ENCODE measurements at places on chromosomes 11 and 22. TPM values are rescaled to one million over a fixed set of nuclear protein-coding genes. Genes with fewer than 3 reads are reported as not detected.

DNA sequence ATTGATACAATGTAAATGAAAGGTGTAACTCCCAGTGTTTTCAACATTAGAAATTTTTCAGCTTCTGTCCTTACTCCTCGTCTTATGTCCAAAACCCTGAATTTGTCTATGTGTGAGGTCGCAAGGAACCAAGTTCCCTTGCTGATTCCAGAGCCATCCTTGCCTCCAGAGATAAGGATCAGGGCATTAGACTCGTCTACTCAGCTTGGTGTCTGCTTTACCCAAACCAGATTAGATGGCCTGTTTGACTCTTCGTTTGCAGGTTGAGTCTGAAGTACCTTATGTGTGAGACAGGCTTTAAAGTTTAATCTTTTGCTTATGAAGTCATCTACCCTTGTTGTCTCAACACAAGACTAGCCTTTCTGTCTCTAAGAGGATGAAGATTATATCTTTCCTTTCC, 55.6 kb downstream of the SPECC1L start:
- H3K36me3 ChIP-seq, result peaks cover 83% of the 10 kb centered on the region
- H3K27me3 ChIP-seq, result no peaks in the 10 kb centered on the region
- no peak overlapping the region for H3K4me3 ChIP-seq
- H3K27ac ChIP-seq, result no peak overlapping the region
- H3K4me1 ChIP-seq, result no peaks in the 10 kb centered on the region

GRCh38 chr22:36587289-36588154, 58.6 kb upstream of the EIF3D start:
- H3K4me3 ChIP-seq, result no peak overlapping the region
- no peak for DNase-seq
- H3K27ac ChIP-seq, result no peak overlapping the region
- H3K4me1 ChIP-seq, result no peaks in the 10 kb centered on the region
- no peaks in the 10 kb centered on the region for H3K36me3 ChIP-seq
- peaks cover 61% of the 10 kb centered on the region for H3K27me3 ChIP-seq

- H3K27me3 ChIP-seq, result no peaks in the 10 kb centered on the region
- peaks cover 72% of the 10 kb centered on the region for H3K36me3 ChIP-seq
- no peak overlapping the region for H3K27ac ChIP-seq
- no peak overlapping the region for H3K4me3 ChIP-seq
- DNase-seq, result no peak
Measured at GRCh38 chr11:48150213-48150612, 66.4 kb upstream of the OR4B1 start.

DNA sequence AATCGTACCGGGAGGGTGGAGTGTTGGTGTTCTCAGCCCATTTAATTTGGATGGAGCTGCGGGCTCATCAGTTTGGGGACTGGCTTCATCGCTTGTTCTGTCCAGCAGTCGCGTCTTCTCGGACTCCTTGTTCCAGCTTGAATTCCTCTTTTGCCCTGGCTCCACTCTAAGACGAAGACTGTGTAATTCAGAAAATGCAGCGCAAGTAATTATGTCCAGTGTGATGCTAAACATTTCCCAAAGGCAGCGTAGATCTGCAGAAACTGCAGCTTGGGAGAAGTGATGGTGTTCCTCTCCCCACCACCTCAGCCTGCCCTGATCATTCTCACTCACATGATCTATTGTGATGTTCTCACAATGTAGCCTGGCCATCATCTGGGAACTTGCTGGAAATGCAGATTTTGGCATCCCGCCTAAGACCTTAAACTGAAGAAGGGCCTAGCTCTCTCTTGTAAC, 666 bp downstream of the SLC25A18 start:
- H3K27me3 ChIP-seq, result peaks cover 9% of the 10 kb centered on the region
- H3K4me1 ChIP-seq, result no peaks in the 10 kb centered on the region
- H3K27ac ChIP-seq, result no peak overlapping the region
- no peaks in the 10 kb centered on the region for H3K36me3 ChIP-seq
- no peak for DNase-seq

GRCh38 chr11:76685831-76686230, 15.3 kb upstream of the LRRC32 start:
- no peak overlapping the region for H3K27ac ChIP-seq
- DNase-seq, result no peak
- H3K27me3 ChIP-seq, result no peaks in the 10 kb centered on the region
- H3K36me3 ChIP-seq, result no peaks in the 10 kb centered on the region
- no peaks in the 10 kb centered on the region for H3K4me1 ChIP-seq

DNA sequence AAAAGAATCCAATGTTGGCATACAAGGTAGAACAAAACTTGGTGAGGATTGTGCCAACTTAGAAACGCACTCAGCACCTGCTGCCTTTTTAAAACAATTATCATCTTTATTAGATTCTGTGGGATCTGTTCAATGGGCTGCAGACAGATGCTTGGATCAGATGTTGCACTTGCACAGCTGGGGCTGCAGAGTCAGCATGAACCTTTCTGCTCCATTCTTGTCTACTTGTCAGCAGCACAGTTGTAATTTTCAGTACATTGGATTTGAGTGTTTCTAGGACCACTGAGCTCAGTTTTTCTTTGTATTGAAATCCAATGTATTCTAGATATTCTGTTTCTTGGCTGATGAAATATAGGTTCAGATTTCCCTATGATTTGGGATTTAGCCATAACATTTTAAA, 164.5 kb downstream of the LUZP2 start:
- H3K36me3 ChIP-seq, result no peaks in the 10 kb centered on the region
- DNase-seq, result no peak
- H3K27me3 ChIP-seq, result no peaks in the 10 kb centered on the region
- H3K4me3 ChIP-seq, result no peak overlapping the region
- no peaks in the 10 kb centered on the region for H3K4me1 ChIP-seq

- H3K36me3 ChIP-seq, result no peaks in the 10 kb centered on the region
- H3K4me1 ChIP-seq, result no peaks in the 10 kb centered on the region
- H3K4me3 ChIP-seq, result no peak overlapping the region
- H3K27me3 ChIP-seq, result no peaks in the 10 kb centered on the region
Measured at GRCh38 chr11:10379426-10379825, 74.6 kb downstream of the ADM start.

GRCh38 chr22:47388778-47389177, 626.3 kb downstream of the TBC1D22A start:
- no peak for DNase-seq
- H3K4me1 ChIP-seq, result no peaks in the 10 kb centered on the region
- H3K36me3 ChIP-seq, result no peaks in the 10 kb centered on the region
- H3K4me3 ChIP-seq, result no peak overlapping the region

- no peak for DNase-seq
- H3K27ac ChIP-seq, result no peak overlapping the region
- H3K36me3 ChIP-seq, result peaks cover 26% of the 10 kb centered on the region
- H3K4me3 ChIP-seq, result no peak overlapping the region
Measured at GRCh38 chr11:2088746-2089535, 50.2 kb downstream of the IGF2 start.

DNA sequence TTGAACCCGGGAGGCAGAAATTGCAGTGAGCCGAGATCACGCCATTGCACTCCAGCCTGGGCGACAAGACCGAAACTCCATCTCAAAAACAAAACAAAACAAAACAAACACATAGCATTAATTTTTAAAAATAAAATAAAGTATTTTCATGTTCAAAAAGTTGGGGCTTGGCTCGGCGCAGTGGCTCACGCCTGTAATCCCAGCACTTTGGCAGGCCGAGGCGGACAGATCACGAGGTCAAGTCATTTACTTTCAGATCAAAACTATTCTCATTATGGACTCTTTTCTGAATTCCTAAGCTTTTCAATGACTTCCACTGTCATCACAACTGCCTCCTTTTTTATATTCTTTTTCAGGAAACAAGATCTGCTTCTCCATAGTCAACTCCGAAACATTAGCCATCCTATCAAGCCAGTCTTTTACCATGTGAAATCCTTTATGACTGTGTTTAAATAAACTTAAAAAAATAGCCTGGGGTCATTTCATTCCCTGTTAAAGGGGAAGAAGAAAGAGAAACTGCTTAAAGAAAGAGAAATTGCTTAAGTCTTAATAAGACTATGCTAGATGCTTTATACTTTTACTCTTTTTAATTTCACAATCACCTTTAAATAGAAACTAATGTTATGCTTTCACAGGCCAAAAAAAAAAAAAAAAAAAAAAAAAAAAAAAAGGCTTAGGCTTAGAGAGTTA, 13.1 kb upstream of the CHRNA10 start:
- H3K4me3 ChIP-seq, result no peak overlapping the region
- no peaks in the 10 kb centered on the region for H3K27me3 ChIP-seq
- no peak for DNase-seq
- no peaks in the 10 kb centered on the region for H3K4me1 ChIP-seq
- no peak overlapping the region for H3K27ac ChIP-seq

DNA sequence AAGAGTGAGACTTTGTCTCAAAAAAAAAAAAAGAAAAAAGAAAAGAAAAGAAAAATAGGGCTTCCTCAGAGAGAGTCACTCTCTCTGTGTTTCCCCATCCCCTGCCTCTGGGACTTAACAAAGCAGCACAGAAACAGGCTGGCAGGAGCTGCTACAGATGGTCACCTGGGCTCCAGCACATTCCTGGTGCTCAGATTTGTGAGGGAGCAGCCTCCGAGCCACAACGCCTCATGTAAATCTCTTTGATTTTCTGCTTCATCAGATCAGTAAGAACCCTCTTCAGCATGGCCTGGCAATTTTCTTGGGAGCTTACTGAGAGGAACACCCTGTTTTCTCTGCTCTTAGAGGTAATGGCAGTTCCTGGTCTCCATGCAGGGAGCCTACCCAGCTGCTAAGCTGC, 15.2 kb upstream of the LDHA start:
- no peak for DNase-seq
- peaks cover 17% of the 10 kb centered on the region for H3K4me1 ChIP-seq
- H3K4me3 ChIP-seq, result no peak overlapping the region

GRCh38 chr11:46918083-46918787, at the start of gene LRP4:
Gene LRP4 (minus strand): TSS chr11:46918550. CDS start chr11:46918379, 171 bp downstream.
- peak within 1 kb of the TSS; percentile 48 for H3K4me3 ChIP-seq
- peaks cover 43% of the 10 kb centered on the region for H3K4me1 ChIP-seq
- DNase-seq, result peak; percentile 23

DNA sequence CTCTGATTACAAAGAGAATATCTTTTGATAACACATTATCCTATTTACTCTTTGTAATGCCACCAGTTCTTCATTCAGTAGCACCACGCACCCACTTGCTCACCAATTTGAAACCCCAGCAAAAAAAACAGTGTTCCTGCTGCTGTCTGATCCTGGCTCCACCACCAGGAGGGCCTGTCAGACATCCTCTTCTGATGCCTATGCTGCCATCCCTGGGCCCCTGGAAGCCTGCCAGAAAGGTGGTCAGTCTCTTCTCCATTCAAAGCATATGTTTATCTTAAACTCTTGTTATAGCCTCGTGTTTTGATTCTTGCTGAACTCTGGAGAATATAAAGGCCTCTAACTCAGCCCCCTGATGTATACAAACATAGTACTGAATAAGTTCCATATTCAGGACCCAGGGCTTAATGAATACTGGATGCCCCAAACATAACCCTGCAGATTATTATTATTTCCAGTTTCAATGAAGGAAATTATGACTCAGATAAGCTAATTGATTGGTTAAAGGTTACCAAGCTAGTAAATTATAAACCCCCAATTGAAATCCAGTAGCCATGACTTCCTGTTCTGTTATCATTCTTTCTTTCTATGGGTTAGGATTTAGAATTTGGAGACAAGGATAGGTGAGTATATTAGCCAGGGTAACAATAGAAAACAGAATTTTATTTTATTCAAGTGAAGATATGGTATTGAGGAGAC, 116.7 kb downstream of the NTM start:
- H3K27me3 ChIP-seq, result no peaks in the 10 kb centered on the region
- H3K27ac ChIP-seq, result no peak overlapping the region
- H3K36me3 ChIP-seq, result no peaks in the 10 kb centered on the region
- DNase-seq, result no peak
- no peaks in the 10 kb centered on the region for H3K4me1 ChIP-seq
- H3K4me3 ChIP-seq, result no peak overlapping the region

DNA sequence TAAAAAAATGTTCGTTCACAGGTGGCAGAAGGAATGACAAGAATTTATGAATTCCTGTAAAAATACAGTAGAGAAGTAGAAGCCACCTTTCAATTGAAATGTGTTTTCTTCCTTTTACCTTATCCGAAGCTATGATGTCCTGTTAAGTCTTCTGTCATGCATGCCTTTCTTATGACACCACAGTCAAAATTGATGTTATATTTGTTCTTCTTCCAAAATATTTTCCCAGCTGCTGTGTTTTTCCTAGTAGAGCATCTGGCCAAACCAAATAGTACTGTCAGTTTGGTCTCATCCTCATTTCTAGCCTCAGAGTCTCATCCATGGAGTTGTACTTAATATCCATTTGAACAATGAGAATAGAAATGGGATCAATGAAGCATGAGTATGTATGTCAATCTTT, 206.1 kb downstream of the PGR start:
- no peaks in the 10 kb centered on the region for H3K27me3 ChIP-seq
- H3K27ac ChIP-seq, result no peak overlapping the region
- DNase-seq, result no peak
- H3K4me3 ChIP-seq, result no peak overlapping the region

GRCh38 chr11:16297332-16297731, 59.0 kb downstream of the SOX6 start:
- H3K27ac ChIP-seq, result no peak overlapping the region
- no peaks in the 10 kb centered on the region for H3K36me3 ChIP-seq
- H3K4me3 ChIP-seq, result no peak overlapping the region
- peaks cover 6% of the 10 kb centered on the region for H3K4me1 ChIP-seq

DNA sequence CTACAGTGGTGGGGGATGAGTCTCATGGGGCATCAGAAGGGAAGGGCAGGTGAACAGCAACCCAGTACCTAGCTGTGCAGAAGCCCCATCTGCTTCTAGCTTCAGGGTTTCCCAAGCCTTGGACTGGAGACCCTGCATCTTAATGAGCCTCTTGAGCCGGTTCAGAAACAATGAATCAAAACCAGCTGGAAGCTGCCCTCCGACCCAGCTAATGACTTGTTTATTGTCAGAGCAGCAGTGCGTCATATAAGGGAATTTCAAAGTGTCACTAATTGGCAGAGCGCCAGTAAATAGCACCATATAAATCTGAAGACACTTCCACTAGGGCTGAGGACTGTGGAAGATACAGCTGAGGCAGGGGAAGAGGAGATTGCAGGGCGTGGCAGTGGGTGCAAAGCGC, 57.5 kb downstream of the RPUSD4 start:
- H3K4me1 ChIP-seq, result no peaks in the 10 kb centered on the region
- DNase-seq, result no peak
- H3K36me3 ChIP-seq, result no peaks in the 10 kb centered on the region

DNA sequence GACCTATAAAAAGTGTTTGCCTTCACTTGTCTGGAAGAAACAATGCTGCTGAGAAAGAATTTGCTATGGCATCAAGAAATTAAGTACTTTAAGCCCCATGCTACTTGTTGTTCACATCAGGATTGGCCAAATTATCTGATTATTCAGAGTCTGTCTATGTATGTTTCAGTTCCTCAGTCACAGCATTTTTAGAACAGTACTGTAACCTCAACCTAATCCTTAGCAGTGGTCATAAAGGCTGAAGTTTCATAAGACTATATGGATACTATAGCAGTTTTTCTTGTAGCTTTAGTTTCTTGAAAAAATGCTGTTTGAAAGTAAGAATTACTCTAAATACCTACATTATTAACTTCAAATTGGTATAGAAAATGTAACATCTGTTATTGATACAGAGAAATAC, 153.9 kb downstream of the INSC start:
- H3K4me3 ChIP-seq, result no peak overlapping the region
- no peak overlapping the region for H3K27ac ChIP-seq
- no peaks in the 10 kb centered on the region for H3K36me3 ChIP-seq
- DNase-seq, result no peak
- no peaks in the 10 kb centered on the region for H3K4me1 ChIP-seq

- no peak overlapping the region for H3K27ac ChIP-seq
- no peak overlapping the region for H3K4me3 ChIP-seq
- H3K27me3 ChIP-seq, result no peaks in the 10 kb centered on the region
- H3K4me1 ChIP-seq, result no peaks in the 10 kb centered on the region
Measured at GRCh38 chr11:122242731-122243130, 126.7 kb upstream of the BLID start.

Gene INPP5J
- 0.13 TPM for total RNA-seq

Gene ATG13
- 44.9 TPM for total RNA-seq

Gene EML3
- 19.8 TPM for total RNA-seq

Gene SCGB1C1
- not detected for total RNA-seq

Gene MS4A6A
- total RNA-seq, result not detected

Gene FGF19
- total RNA-seq, result 10.3 TPM

Gene OLFML1
- 0.09 TPM for total RNA-seq

Gene SLC22A25
- total RNA-seq, result not detected

Gene GGT5
- not detected for total RNA-seq
